ENCODE measurements at places on chromosomes 5 and 9. TPM values are rescaled to one million over a fixed set of nuclear protein-coding genes. Genes with fewer than 3 reads are reported as not detected.

SGCD gene
- total RNA-seq = 22.0 TPM

SMIM15 gene
- 51.4 TPM for total RNA-seq

STC2 gene
- total RNA-seq = 113 TPM

DPYSL3 gene
- total RNA-seq = 185 TPM

DENND4C gene
- total RNA-seq = 96.6 TPM

SLC45A2 gene
- not detected for total RNA-seq

NEK6 gene
- 46.7 TPM for total RNA-seq

CTNND2 gene
- total RNA-seq = not detected

PCDHA5 gene
- not detected for total RNA-seq

RICTOR gene
- 27.8 TPM for total RNA-seq

All from smooth muscle cell of trachea (primary cell).